ENCODE measurements at places on chromosomes 2 and 18.

DNA sequence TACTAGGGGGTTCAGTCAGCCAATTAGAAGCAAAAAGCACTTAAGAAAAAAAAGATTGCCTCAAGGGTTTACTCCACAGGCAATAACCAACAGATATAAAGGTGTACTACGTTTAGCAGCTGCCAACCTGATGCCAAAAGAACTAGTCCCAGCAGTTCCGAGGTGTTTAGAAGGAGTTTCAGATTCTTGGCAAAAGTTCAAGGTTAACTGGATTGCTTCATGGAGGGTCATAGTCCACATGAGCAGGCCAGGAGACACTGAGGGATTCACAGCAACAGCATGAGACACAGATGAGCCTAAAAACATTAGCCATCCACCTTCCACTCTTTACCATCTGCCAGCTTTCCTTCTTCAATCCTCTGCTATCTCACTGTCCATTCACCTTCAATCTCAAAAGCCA lies 4.9 kb upstream of the DNAH7 start:
- DNase-seq = no peak

DNA sequence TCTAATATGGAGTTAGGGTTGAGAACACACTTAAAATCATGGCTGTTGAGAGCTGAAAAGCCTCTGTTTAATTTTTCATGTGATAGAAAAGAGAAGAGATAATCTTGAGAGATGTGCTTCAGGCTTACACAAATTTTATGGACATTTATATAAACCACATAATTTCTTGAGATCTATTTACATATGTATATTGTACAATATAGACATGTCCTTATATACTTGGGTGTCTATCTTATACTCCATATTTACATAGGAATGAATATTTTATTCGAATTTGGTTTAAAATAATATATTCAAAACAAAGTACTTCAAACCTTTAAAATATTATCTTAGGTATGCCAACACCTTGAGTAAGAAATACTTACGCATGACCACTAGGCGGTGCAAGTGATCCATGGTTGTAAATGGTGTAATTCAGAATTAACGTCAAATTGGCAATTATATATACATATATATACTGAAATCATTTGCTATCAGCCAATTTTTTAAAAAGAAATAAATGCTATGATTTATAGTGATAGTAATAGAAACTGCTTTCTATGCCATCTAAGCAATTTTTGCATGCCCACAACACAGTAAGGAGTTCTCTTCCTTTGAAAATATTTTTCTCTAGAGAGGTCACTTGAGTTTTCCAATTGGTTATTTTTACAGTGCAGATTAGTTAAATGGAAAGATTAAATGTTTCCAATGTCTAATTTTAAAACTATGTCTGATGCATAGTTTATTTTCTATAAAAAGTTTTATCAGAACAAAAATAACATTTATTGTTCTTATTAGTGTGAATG lies 37.6 kb upstream of the SPAG16 start:
- peak; percentile 69 for DNase-seq

DNA sequence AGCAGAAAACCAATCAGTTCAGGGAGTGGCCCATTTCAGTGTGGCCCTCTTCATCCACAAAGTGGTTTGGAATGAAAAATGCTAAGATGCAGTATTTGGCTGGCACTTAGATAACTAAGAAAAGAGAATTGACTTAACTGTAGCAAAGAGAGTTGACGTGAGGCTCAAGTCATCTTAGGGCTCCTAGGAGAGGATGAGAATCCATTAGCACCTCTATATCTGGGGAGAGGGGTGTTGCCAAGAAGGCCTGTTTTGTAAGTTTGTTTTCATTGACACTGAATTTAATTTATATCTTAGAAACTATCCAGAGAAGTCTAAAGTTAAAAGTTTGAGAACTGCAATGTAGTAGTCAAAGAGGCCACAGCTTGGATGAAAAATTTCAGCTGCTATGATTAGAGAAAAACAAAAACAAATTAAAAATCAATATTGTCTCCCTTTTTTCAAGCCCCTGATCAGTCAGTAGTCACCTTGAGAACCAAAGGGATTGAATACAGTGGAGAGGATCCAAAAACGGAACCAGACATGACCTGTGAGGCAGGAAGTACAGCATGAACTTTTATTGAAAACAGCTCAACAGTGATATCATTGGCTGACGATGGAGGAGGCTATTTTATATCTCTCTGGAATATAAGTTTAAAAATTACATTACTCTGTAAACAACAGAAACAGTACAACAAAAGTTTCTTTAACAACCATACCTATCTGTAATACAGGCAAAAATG lies 52.7 kb downstream of the PHLPP1 start:
- DNase-seq = no peak

DNA sequence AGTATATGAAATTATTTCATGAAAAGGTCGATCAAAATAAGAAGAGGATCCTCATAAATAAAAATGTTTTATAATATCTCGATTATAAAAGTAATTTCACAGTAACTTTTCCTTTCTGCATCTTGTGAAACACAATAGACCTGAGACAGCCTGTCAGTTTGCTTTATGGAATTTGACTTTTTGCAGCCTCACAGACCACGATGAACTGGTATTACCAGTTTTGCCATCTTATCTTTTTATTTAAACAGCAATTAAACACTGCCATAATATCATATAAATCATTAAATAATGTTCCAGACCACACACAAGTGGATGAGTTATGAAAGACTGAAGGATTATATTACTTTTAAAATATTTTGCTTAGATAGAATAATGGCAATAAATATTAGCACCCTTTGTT lies 10.7 kb upstream of the GALNT3 start:
- DNase-seq = no peak

GRCh38 chr2:211329421-211329820 lies 773.0 kb downstream of the CPS1 start:
- DNase-seq = no peak

GRCh38 chr2:108588070-108588668 lies 53.9 kb downstream of the LIMS1 start:
- DNase-seq = no peak

GRCh38 chr18:72460210-72460680 lies 83.9 kb downstream of the CBLN2 start:
- no peak for DNase-seq

DNA sequence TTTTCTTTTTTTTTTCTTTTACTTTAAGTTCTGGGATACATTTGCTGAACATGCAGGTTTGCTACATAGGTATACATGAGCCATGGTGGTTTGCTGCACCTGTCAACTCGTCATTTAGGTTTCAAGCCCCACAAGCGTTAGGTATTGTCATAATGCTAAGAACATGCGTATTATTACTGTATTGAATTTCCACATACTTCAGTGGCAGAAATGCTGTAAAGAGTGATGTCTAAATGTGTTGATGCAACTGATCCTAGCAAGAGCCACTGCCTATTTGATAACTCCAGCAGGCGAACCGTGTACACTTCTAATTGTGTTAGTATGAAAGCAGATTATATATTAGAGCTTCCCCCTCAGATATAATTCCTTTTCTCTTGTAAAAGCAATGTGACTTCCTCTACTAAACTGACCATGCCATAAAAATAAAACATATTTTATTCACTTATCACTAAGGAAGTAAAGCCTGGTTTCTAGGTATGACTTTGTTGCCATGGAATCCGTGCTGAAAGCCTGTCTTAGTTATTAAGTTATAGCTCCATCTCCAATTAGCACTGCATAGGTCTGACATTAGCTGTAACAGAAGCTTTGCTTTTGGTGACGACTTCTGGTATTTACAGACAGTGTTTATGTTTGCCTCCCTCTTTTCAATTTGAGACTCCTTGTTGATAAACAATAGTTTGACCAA lies 280.0 kb downstream of the GALR1 start:
- no peak for DNase-seq

GRCh38 chr18:77551055-77551454 lies 301.4 kb downstream of the GALR1 start:
- DNase-seq = no peak

DNA sequence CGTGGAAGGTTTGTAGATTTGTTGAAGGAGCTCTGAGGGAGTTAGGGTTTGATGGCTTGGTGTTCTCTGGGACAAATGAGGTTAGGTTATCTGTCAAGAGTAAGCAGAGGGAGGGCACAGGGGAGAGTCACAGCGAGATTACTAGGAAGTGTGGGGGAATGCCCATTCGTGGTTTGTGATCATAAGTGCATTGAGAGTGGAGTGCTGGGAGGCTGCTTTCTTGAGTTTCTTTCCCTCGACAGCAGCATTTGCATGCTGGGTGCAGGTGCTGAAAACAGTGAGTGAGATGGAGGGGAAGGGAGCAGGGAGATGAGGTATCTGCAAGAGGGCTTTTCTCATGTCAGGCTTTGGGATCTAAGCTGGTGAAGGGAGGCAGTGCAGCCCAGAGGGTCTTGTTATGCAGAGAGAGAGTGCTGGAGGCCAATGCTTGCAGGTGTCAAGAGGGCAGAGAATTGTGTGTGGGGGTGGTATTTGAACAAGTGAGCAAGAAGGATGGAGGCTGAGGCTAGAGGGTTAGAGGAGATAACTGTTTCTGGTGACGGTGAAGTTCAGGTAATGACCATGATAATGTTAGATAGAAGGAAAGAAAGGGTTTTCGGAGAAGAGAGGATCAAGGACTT lies 8.8 kb downstream of the RALB start:
- no peak for DNase-seq

DNA sequence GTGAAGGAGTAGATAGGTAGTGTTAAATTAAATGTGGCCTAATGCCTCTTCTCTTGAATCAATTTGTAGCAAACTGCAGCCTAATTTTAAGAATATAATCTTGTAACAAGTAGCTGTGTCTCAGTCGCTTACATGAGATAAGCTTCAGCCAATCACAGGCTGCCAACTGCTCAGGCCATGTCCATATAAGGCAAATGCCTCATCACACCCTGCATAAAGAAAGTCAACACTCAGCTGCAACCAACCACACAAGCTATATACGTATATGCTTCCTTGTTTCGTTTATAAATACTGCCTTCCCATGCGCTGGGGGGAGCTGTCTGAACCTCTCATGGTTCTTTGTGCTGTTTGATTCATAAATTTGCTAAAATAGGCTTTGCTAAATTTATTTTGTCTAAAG lies 476.3 kb downstream of the TRIB2 start:
- no peak for DNase-seq

DNA sequence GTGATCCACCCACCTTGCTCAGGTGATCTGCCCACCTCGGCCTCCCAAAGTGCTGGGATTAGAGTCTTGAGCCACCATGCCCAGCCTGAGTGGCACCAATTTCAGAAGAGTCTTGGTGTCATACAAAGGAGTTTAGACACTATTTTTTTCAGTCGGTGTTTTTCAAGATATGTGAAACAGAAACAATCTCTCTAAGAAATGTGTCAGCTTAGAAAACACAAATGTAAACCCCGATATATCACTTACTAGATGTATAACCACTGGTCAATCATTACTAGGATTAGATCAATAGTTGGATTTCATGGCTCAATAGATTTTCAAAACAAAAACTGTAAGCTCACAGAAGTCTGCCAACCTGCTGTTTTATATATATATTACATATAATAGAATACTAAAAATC lies 67.2 kb upstream of the FRZB start:
- DNase-seq = no peak

DNA sequence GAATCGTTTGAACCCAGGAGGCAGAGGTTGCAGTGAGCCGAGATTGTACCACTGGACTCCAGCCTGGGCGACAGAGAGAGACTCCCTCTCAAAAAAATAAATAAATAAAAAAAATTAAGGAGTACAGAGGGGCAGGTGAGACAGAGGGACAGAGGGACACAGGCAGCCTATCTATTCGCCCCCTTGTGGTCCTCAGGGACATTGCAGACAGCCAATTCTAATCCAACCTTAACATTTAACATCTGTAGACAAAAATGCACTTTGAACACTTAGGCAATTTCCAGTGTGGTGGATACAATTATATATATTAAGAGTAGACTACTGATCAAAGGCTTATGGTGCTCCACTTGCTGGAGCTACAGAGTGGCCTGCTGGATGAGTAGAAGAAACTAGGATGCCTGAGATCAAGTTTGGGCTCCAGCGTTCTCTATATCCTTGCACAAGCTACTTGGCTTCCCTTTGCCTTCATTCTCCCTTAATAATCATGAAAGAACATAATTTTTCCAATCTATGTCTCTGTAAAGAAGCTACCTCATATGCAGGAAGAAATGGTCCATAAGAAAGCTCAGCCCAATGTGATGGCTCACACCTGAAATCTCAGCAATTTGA lies 8.2 kb upstream of the SMARCAL1 start:
- DNase-seq = peak; percentile 59

GRCh38 chr2:28539118-28539541 lies 43.3 kb downstream of the PLB1 start:
- DNase-seq = no peak

- DNase-seq = no peak
These were observed 40.0 kb downstream of the MARCO start for GRCh38 chr2:118982039-118982438.

GRCh38 chr2:30141136-30141535 lies 5.7 kb upstream of the YPEL5 start:
- no peak for DNase-seq

GRCh38 chr2:49621016-49621415 lies 466.7 kb upstream of the FSHR start:
- DNase-seq = no peak

DNA sequence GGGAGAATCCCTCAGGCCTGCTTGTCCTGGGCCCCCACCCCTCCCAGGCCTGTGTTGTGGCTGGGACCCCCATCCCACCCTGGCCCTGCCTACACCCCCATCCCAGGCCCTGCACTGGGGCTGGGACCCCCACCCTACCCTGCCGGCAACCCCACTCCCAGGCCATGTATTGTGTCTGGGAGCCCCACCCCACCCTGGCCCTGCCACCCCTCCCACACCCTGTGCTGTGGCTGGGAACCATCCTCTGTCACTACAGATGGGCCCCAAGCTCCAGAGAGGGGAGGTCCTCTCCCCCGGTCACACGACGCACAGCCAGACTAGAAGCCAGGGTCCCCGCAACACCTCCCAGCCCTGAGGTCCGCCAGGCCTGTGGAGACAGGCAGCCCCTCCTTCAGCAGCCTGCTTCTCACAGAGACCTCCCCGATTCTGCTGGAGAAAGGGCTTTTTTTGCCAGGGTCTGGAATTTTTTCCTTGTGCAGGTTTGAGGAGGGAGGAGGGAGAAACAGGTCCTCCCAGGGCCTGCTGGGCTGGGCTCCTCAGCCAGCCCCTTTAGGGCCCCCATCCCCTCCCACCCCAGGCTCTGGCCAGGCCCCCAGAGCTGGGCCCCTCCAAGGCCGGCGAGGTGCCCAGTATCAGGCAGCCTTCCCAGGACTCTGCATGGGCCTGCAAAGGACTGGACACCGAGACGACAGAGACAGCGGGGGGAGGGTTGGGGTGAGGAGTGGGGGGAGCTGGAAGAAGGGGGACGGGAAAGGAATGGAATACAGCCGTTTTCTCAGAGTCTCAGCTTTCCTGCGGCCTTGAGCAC lies 28.0 kb downstream of the KIF1A start:
- no peak for DNase-seq

Measured in CD4-positive, alpha-beta T cell treated with Interleukin-6 for 4 hours (primary cell).